ENCODE measurements at places on chromosomes 4 and X.

GRCh38 chr4:150722908-150723362, 141.0 kb downstream of the MAB21L2 start:
- peak; percentile 0 for DNase-seq

- no peak for DNase-seq
Measured at GRCh38 chrX:1418901-1419544, 27.1 kb upstream of the SLC25A6 start.

DNA sequence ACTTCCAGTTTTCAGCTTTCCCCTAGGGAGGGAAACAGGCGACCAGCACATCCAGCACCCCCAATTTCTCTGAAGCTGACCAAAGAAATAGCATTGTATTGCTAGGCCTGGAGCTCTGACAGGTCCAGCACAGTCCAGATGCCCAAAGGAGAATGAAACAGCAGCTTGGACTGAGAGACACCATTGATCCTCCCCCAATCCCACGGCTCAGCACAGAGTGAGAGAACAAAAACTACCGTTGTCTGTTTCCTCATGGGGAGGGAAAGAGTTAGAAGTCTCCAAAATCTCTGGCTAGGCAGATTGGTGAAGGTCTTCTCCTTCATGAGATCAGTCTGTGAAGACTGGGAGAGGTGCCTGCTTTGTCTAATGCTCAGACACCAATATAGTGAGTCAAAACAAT, 8.6 kb downstream of the TCEAL7 start:
- peak; percentile 5 for DNase-seq

- no peak for DNase-seq
Measured at GRCh38 chr4:115287426-115287825, 174.0 kb upstream of the NDST4 start.

DNA sequence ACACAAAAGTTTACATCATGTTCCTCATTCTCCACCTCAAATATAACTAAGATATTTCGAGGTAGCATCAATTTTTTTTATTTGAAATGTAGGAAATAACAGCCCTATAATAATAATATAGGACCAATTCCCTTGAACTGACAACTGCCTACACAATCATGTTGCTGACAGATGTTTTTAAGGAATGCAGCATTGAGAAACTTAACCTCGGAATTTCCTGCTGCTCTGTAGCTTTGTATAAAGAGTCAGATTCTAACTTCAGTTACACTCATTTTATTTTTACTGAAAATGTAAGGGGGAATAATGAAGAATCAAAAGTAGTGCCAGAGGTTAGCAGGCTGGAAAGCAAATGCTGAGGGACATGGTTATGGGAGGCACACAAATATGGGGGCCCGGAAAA, 235.8 kb downstream of the RBMX2 start:
- no peak for DNase-seq

- DNase-seq: no peak
Measured at GRCh38 chrX:53445977-53446376, 11.8 kb upstream of the HSD17B10 start.
